Endothelial cell (in vitro differentiated cells): ENCODE measurements at places on chromosomes 3 and 15.

DNA sequence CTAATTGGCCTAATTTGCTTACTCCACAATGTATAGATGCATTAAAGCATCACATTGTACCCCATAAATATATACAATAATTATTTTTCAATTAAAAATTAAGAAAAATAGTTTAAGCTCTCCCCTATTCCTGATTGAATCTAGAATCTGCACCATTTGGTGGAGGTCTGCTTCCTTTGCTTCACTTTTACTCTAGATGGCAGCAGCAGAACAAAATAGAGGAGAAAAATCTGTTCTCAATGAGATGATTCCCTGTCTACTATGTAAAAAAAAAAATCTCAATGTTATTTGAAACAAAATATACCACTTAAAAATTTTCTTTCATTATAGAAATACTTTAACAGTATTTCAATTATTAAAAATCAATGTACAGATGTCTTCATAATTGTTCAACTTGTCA is 109.6 kb upstream of the FXR1 start:
- H3K27me3 ChIP-seq: no peaks in the 10 kb centered on the region
- H3K4me3 ChIP-seq: no peak overlapping the region
- no peak for DNase-seq
- H3K4me1 ChIP-seq: no peaks in the 10 kb centered on the region
- H3K36me3 ChIP-seq: no peaks in the 10 kb centered on the region

DNA sequence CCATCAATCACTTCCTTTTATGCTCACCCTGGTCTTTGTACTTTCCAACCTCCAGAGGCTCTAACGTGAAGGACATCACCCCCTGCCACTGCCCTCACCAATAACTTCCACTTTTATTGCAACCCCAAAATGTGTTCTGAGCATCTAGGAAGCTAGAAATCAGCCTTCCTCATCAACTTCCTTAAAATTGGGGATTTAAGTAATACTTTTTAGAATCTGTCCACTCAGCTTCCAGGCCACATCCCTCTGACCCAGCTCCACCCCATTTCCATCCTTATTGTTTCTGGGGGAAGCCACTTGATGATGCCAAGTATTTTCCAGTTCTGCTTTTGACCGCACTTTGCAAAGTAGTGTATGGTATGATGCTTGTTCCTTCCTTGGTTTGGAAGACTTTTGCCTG is 73.5 kb upstream of the XCR1 start:
- H3K4me3 ChIP-seq: no peak overlapping the region
- no peak for DNase-seq
- H3K27ac ChIP-seq: no peak overlapping the region
- H3K4me1 ChIP-seq: no peaks in the 10 kb centered on the region

DNA sequence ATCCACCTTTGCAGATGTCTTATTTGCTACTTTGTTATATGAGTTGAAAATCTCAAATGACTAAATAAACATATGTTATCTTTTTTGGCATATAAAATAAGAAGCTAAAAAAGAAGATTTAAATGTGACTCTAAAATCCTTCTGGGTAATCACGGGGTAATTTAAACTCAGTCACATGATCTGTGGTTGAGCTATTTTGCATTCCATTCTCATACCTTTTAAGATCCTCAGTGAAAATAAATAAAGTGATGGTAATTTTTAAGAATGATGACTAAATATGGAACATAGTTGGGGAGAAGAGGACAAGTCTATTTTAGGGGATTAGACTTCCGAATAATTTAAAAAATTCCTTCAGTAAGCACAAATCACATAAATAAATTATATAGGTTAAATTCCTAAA is 1076.8 kb downstream of the TUSC7 start:
- H3K4me1 ChIP-seq: peaks cover 6% of the 10 kb centered on the region
- no peak for DNase-seq
- peaks cover 4% of the 10 kb centered on the region for H3K27me3 ChIP-seq
- H3K27ac ChIP-seq: no peak overlapping the region
- no peaks in the 10 kb centered on the region for H3K36me3 ChIP-seq

DNA sequence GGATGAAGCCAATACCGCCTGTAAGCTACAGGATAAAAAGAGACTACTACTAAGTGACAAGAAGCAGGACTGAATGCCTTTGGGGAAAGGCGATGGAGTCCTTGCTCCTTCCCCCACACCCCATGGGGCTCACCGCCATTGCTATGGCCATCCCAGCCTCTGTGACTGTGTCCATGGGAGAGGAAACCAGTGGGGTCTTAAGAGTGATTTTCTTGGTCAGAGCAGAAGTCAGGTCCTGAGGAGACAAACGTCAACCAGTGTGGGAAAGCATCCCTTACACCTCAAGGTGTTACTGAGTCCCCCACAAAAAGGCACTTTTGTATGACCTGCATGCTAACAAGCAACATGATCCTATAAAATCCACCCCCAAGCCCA is 913 bp downstream of the IMPDH2 start:
- H3K27me3 ChIP-seq: no peaks in the 10 kb centered on the region
- peak overlapping the region; percentile 38 for H3K27ac ChIP-seq
- peaks cover 6% of the 10 kb centered on the region for H3K4me1 ChIP-seq

GRCh38 chr3:128825117-128825725 is 54.2 kb upstream of the ACAD9 start:
- peaks cover 11% of the 10 kb centered on the region for H3K4me1 ChIP-seq
- H3K27ac ChIP-seq: no peak overlapping the region
- no peak overlapping the region for H3K4me3 ChIP-seq
- DNase-seq: no peak
- no peaks in the 10 kb centered on the region for H3K36me3 ChIP-seq

GRCh38 chr3:141178551-141178950 is 53.1 kb upstream of the PXYLP1 start:
- no peak overlapping the region for H3K4me3 ChIP-seq
- no peaks in the 10 kb centered on the region for H3K36me3 ChIP-seq
- no peak for DNase-seq
- no peaks in the 10 kb centered on the region for H3K27me3 ChIP-seq

GRCh38 chr3:51947215-51947900 is 5.2 kb downstream of the PARP3 start:
- H3K27me3 ChIP-seq: peaks cover 9% of the 10 kb centered on the region
- no peak overlapping the region for H3K27ac ChIP-seq
- peaks cover 3% of the 10 kb centered on the region for H3K4me1 ChIP-seq
- peaks cover 4% of the 10 kb centered on the region for H3K36me3 ChIP-seq
- DNase-seq: no peak

GRCh38 chr3:182045736-182046135 is 334.0 kb downstream of the SOX2 start:
- no peak overlapping the region for H3K4me3 ChIP-seq
- no peaks in the 10 kb centered on the region for H3K36me3 ChIP-seq
- H3K27me3 ChIP-seq: peaks cover 2% of the 10 kb centered on the region

GRCh38 chr3:14864131-14864530 is 45.4 kb downstream of the FGD5 start:
- H3K4me3 ChIP-seq: peak overlapping the region; percentile 35
- no peak overlapping the region for H3K27ac ChIP-seq
- peaks cover 55% of the 10 kb centered on the region for H3K36me3 ChIP-seq
- H3K27me3 ChIP-seq: peaks cover 14% of the 10 kb centered on the region
- no peak for DNase-seq

- peaks cover 9% of the 10 kb centered on the region for H3K4me1 ChIP-seq
- H3K27ac ChIP-seq: no peak overlapping the region
- H3K4me3 ChIP-seq: no peak overlapping the region
- DNase-seq: no peak
- no peaks in the 10 kb centered on the region for H3K36me3 ChIP-seq
- peaks cover 2% of the 10 kb centered on the region for H3K27me3 ChIP-seq
These were observed 625.7 kb upstream of the LMCD1 start for GRCh38 chr3:7875925-7876324.

GRCh38 chr3:162443376-162443775 is 946.8 kb downstream of the OTOL1 start:
- H3K27me3 ChIP-seq: no peaks in the 10 kb centered on the region
- no peak for DNase-seq
- H3K4me1 ChIP-seq: no peaks in the 10 kb centered on the region
- no peak overlapping the region for H3K4me3 ChIP-seq
- H3K36me3 ChIP-seq: no peaks in the 10 kb centered on the region
